ENCODE measurements at places on chromosomes 6 and 20.

DNA sequence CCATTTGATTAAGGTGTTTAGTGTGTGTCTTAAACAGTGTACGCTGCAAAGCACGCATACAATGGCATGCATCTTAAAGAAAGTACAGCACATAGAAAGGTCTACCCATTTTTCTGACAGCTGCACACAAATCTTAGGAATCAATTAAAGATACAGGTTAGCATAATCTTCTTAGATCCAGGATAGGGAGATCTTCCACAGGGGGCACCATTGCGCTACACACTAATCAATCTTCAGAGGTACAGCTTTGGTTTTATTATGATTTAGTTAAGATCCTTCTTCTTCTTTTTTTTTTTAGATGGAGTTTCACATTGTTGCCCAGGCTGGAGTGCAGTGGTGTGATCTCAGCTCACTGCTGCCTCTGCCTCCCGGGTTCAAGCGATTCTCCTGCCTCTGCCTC lies 63.7 kb upstream of the BEND3 start:
- DNase-seq: no peak

DNA sequence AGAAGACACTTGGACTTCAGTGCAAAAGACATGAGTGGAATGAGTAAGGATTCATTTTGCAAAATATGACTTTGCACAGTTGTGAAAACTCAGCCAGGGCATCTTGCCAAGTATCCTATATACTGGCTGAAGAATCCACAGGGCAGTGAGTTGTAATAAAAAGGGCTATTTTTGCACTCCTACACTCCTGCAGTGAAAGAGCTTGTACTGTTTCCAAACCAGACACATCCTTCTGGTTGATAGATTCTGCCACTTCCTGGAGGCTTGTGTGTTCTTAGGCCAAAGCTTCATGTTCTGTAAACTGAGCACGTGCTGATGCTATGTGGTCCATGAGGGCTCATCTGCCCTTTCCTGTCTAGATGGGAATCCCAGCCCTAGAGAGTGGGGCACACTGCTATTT lies 34.9 kb downstream of the GMPR start:
- peak; percentile 21 for DNase-seq

DNA sequence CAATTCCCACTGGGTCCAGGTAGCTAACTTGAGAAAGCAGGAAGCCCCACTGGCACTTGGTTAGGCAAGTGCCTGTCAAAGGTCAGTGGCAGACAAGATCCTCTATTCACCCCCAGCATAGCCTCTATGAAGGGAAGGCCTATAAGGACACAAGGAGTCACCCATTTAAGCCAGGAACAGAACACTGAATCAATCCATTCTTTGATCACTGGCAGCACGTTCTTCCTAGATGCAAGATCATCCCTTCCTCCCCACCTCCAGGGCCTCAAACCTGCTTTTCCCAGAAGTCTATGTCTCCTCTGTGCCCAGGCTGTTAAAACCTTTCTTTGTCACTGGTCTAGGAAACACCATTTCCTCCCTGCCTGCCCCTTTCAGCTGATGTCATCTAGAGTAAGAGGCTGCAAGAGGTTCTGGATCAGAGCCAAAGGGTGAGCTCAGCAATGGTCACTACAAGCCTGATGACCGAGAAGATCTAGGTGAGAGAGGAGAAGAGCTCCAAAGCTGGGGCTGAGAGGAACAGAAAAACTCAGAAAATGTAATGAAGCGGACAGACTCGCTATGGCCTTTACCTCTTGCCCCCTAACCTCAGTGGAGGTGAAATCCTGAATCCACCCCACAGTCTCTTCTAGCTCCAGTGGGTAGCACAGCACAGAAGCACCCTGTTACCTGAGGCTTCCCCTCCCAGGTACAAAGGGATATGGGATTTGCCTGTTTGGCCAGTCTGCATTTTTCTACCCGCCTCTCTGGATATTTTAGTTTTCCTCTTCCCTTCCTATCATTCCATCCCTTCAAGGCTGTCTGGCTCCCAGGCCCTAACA lies 1.8 kb downstream of the GTPBP2 start:
- peak; percentile 87 for DNase-seq

DNA sequence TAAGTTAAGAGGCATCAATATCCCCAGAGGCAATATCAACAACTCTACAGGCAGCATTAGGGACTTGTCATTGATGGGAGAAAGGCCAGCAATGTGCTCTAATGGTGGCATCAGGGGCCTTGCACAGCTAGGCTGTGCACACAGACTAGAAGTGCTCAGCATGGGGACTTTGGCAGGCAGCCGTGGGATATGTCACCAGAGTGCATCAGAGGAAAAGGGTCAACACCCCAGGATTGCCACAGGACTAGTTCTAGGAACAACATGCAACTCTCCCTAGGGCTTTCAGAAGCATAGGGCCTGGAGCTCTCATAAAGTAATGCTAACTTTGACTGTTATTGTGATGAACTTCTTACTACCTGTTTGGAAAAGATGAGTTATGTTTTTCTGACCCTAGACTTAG lies 32.2 kb upstream of the OSTM1 start:
- no peak for DNase-seq

DNA sequence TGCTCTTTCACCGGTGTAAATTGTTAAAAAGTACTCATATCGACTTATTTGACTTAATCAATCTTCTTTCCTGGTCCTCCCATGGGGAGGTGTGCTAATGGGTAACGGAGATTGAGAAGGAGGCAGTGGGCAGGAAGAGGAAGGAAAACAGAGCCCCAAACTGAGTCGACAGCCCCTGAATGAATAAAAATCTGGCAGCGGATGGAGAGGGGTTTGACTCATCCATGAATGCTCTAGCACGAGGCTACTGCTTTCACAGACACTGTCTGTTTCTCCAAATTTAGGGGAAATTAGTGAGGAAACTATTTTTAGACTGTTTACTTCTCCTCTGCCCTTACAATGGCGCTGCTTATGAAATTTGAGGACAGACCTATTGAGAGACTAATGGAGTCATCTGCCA lies 142.2 kb upstream of the ATXN1 start:
- no peak for DNase-seq

DNA sequence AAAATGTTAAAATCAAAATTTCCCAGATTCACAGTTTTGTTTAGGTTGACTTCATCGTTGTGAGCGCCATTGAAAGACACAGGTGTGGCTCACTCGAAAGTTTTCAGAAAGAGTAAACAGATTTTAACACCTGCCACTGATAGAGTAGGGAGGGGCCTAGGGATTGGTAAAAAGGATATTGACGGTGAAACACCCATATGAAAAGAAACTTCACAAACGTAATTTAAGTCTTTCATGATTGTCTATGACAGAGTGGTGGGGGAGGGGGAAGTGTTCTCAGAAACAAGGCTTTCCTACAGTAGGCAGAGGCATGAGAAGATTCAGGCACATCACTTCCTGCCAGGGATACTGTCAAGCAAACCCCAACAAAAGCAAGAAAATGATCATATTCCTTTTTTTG lies 101.4 kb downstream of the PERP start:
- no peak for DNase-seq
